ENCODE measurements at places on chromosomes 16 and 17.

DNA sequence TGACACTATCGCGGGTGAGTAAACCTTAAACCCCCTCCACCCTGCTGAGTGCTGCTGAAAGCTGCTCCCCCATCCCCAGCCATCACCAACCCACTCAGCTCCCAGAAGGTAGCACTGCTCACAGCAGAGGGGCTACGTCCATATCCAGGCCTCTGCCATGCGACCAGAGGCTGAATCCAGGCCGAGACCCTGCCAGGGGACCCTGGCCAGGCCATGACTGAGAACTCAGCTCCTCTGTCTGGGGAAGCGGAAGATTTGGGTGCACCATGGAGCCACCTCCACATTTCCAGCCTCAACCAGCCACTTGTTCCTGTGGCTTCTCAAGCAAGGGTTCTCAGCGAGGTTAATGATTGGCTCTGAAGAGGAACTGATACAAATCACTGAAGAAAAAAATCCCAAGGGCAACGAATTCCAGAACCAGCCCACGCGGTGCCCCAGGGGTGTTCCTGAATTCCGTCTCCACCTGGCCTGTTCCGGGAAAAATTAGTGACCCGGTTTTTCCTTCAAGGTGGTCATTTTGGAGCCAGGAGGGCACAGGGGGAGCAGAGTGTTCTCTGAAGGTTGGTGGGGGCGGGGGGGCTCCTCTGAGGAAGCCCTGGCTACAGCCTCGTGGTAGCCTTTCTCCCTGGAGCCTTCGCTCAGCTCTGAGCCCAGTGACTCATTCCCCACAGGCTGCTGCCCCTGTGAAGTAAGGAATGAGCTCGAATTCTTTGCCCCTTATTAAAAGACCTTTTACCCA is 9.3 kb upstream of the SLC16A5 start:
- DNase-seq = no peak

GRCh38 chr17:76530095-76530723 is 7.3 kb downstream of the CYGB start:
- DNase-seq = no peak

GRCh38 chr16:2497695-2498484 is 15.9 kb upstream of the ATP6V0C start:
- DNase-seq = no peak

- no peak for DNase-seq
Observed at GRCh38 chr16:4179020-4179419, 62.8 kb upstream of the ADCY9 start.

DNA sequence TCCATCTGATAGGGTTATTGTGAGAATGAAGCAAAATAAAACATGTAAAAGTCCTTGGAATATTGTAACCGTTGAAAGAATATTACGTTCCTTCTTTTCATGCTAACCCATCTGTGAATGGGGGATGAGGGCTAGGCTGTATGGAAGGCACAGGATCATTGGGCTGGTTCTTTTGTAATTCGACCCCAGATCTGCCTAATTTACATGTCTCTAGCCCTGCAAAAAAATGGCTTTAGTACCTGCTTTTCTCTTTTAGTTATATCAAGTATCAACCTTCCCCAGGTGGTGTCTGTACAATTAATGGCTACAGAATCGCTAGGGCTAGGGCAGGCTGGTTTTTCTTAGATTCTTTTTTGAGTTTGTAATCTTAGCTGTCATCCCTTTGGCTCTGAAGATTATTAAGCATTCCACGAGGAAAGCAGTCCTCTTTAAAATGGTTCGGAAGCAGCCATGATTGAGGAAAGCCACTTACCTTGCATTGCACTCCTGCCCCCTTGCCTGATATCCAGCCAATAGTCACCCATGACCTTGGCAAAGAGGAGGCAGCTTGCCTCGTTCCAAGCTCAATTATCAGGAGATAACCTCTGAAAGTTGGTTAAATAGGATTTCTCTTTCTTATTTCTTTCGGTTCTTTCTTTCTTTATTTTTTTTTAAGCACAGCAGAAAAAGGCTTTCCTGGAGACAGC is 153.9 kb upstream of the ZKSCAN2 start:
- no peak for DNase-seq

GRCh38 chr16:24074574-24074973 is 181.6 kb upstream of the CACNG3 start:
- DNase-seq = no peak

- no peak for DNase-seq
Observed at GRCh38 chr16:19542138-19542821, 13.2 kb upstream of the VPS35L start.

DNA sequence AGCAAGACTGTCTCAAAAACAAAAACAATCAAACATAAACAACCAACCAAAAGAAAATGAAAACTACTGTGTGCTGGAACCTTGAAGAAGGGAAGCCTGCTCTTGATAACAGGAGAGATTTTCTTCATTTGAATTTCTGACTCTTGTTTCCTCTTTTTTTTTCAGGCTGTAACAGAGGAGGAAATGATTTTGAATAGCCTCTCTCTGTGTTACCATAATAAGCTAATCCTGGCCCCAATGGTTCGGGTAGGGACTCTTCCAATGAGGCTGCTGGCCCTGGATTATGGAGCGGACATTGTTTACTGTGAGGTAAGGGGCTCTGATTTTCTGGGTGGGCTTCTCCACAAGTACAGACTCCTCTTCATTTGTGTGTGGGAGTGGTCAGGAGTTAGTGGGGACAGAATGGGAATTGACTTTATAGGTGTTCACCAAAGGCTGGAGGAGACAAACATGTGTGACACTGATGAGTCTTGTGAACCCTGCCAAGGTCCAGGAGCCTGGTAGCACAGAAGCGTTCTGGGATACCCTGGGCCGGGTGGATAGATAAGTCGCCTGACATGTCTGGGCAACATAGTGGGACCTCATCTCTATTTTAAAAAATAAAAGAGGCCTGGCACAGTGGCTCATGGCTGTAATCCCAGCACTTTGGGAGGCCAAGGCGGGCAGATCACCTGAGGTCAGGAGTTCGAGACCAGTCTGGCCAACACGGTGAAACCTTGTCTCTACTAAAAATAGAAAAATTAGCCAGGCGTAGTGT is 14.9 kb downstream of the DUS2 start:
- no peak for DNase-seq

DNA sequence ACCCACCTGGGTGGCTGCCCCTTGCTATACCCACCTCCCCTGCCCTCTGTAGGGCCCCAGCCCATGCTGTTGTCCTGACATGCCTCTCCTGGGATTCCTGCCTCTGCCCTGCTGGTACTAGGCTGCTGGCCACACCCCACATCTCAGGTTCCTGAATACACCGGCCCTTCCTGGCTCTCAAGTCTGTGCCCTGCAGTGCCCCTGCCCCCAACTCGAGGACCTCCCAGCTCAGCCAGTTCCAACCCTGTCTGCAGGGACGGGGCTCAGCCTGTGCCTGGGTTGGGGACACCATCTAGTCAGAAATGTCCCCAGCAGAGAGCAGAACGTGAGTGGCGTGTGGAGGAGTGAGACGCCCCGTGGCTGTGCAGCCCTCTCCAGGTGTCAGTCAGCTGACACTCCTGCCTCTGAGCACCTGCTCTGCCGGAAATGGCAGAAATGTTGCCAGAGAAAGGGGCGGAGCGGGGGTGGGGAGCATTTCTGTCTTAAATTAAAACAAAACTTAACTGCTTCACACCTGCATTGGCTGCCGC is 28.7 kb downstream of the ACSF3 start:
- DNase-seq = peak; percentile 75

GRCh38 chr16:84088695-84089395 is 27.9 kb downstream of the MBTPS1 start:
- peak; percentile 50 for DNase-seq

GRCh38 chr17:32520104-32520701 is 33.4 kb downstream of the CDK5R1 start:
- DNase-seq = peak; percentile 54

- no peak for DNase-seq
Observed at GRCh38 chr17:39208893-39209292, 8.8 kb downstream of the RPL19 start.

DNA sequence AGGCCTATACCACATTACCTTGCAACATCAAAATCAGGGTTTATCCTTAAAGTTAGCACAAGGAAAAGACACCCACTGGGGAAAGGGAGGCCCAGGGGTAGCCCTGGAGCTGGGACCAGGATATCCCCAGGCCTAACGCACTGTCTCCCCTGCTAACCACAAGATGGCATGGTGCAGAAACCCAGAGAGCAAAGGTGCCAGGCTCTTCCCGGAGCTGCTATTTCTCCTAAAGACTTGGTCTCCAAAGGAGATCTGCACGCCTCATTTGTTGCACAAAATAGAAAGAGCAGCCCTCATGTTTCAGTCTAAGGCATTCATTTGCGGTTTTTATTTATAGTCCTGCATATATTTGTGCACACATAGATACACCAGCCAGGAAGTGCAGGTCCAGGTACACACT is 408.6 kb downstream of the SOX9 start:
- no peak for DNase-seq

- no peak for DNase-seq
Observed at GRCh38 chr17:28538296-28538895, 14.0 kb downstream of the UNC119 start.

DNA sequence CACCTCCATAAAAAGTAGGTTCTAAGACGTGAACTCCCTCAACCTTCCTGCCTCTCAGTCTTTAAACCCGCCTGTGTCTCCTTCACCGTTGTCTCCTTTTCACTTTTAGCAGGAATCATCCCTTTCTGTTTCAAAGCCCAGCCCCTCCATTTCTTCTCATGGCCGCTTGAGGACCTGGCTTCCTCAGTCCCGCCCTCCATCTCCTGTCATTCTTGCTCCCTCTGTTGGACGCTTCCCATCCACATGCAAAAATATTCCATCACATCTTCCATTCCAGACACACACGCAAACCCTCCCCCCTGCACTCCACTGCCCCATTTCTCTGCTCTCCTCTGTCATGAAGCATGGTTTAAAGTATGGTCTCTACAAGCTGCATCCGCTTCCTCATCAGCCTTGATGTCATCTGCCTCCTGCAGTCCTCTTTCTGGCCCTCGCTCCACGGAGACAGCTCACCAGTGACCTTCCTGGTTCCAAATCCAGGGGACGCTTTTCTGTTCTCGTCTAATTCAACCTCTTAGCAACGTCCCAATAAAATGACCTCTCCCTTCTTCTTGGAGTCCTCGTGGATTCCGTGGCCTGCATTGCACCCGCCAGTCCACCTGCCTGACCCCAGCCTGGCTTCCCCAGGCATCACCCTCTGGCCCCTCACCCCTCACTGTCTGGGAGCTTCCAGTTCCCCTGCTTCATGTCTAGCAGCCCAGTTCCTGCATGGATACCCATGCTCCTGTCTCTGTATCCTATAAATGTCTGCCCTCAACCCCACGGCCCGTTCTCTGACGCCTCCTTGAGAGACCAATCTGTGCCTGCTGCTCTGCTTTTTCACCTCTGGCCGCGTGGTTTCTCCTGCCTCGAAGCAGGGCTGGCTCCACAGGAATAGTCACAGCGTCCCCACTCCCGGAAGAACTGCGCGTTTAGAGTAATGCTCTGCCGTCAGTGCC is 26.2 kb downstream of the ANKRD40 start:
- DNase-seq = no peak

- DNase-seq = no peak
Observed at GRCh38 chr16:76574651-76575050, 297.4 kb downstream of the CNTNAP4 start.

- DNase-seq = no peak
Observed at GRCh38 chr16:65671071-65671470, 549.2 kb upstream of the CDH11 start.

GRCh38 chr17:32303781-32304288 is 38.1 kb downstream of the C17orf75 start:
- no peak for DNase-seq

- no peak for DNase-seq
Observed at GRCh38 chr17:77734371-77735080, 224.0 kb upstream of the TNRC6C start.

DNA sequence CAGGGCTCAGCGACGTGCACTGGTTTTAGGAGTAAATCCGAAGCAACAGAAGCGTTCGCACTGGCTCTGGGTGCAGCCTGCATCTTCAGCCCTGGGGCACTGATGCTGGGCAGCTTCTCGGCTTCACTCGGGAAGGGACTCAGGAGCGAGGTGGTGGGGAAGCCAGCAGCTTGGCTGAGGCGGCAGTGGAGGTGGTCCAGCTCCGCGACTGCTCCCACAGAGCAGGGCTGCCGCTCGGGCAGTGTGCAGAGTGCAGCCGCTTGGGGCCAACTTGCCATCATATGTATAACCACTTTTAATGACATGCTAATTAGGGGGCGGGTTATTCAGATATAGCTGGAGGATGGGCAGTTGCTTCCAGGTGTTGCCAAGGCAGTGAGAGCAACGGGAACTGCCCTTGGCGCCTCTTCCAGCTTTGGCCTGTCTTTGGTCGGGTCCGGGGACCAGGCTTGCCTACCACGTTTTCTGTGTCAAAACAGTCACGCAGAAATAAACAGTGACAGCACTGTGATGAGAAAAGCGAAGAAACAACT is 26.7 kb downstream of the METRNL start:
- DNase-seq = no peak

GRCh38 chr16:85072076-85072860 is 40.0 kb downstream of the CIBAR2 start:
- DNase-seq = no peak

- no peak for DNase-seq
Observed at GRCh38 chr16:73116576-73116975, 68.6 kb upstream of the ZFHX3 start.

DNA sequence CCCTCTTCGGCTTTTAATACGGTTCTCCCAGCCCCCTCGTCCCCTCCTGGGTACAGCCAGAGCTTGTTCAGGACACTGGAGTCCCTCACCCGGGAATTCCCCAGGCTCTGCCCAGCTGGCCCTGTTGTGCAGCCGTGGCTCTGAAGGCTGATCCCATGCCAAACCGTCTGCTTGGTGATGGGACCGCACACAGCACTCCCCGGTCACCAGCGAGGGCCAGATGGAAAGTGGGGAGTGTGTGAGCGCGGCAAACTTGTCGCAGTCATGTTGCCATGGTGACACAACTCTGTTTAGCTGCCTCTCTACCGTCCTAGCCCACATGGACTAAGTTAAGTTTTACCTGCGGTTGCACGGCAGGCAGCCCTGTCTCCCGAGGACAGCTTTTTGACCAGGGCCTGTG is 107.9 kb downstream of the RAP1GAP2 start:
- DNase-seq = no peak

- no peak for DNase-seq
Observed at GRCh38 chr17:17750881-17751280, 69.6 kb downstream of the RAI1 start.

DNA sequence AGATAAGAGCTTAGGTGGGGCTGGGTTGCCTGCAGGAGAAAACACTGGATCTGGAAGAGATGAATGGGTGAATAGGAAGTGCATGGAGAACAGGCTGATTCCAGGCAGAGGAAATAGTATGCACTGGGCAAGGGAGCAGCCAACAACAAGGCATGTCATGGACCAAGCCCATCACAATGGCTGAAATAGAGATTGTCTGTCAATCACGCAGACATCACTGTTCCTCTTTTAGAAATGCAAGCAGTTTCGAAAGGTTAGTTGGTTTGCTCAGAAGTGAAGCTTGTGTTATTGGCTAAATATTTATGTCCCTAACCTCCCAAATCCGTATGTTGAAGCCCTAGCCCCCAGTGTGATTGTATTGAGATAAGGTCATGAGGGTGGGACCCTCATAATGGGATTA is 621.7 kb upstream of the CDH11 start:
- no peak for DNase-seq
